ENCODE measurements at places on chromosomes 4 and X.

GRCh38 chrX:11430271-11430670 is 137.1 kb downstream of the AMELX start:
- DNase-seq = no peak

DNA sequence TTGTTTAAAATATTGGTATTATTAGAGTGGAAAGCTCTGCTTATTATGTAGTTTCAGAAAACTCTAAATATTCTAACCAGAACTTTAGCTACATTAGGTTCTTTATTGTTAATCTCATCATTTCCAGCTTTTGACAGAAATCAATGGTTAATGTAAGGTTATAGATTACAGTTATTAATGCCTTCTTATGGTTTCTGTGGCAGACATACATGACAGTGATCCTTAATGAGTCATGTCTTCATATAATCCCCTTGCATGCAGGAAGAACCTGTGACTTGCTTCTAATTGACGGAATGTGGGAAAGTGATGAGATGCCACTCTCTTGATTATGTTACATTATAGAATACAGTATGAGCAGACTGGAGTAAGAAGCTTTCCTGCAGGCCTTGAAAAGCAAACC is 23.5 kb downstream of the KLHL8 start:
- no peak for DNase-seq

DNA sequence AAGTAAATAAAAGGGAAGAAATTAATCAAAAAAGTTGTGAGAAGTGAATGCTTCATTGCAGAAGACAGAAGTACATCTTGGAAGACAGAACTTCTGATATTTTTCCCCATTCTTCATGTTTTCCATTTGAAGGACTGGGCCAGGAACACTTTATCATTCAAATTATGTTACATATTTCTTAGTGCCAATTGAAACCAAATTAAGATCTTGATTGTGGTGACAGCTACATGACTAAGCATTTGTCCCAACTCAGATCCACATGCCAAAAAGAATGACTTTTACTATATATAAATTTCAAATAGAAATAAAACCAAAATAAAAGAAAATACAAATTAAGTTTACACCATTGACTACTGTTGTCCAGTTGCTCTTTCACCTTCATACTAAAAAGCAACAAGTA is 14.0 kb upstream of the FGF5 start:
- no peak for DNase-seq

- DNase-seq = no peak
Measured at GRCh38 chr4:79025170-79025569, 85.9 kb upstream of the PAQR3 start.

GRCh38 chrX:54423161-54423888 is 16.9 kb upstream of the TSR2 start:
- no peak for DNase-seq

- DNase-seq = no peak
Measured at GRCh38 chr4:8050555-8051206, 107.9 kb downstream of the ABLIM2 start.

GRCh38 chr4:94595880-94596483 is 144.2 kb downstream of the PDLIM5 start:
- peak; percentile 14 for DNase-seq

DNA sequence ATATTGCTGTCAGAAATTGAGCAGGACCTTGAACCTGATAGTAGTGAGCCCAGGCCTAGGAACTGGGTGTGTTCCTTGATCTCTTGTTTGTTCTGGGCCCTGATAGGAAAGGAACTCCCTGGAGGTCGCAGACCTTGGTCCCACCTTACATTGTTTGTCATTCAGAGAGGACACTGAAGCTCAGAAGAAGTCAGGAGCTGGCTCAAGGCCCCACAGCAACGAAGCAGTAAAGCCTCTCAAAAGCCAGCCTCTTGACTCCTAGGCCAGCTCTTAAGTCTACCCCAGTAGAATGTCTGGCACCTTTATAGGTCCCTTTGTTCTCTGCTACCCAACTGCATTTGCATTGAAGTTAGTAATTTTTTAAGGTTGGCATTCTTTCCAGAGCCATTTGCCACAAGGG is 46.8 kb downstream of the MAMLD1 start:
- no peak for DNase-seq

GRCh38 chrX:53813670-53814440 is 127.3 kb upstream of the HUWE1 start:
- no peak for DNase-seq

DNA sequence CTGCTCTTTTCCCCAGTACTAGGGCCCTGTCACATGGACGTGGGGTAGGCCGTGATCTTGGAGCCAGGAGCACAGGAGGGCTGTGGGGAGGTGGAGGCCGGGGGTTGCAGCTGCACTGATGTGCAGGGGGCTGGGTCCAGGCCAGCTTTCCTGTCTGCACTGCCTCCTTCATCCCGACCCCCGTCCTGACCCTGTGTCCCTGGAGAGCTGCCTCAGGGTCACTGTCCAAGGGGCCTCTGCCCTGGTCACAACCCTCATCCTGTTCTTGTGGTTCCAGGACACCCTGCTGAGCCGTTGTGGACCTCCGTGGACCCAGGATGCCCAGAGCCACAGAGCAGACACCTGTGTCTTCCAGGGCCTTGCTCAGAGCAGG is 91.7 kb upstream of the ADRA2C start:
- no peak for DNase-seq

DNA sequence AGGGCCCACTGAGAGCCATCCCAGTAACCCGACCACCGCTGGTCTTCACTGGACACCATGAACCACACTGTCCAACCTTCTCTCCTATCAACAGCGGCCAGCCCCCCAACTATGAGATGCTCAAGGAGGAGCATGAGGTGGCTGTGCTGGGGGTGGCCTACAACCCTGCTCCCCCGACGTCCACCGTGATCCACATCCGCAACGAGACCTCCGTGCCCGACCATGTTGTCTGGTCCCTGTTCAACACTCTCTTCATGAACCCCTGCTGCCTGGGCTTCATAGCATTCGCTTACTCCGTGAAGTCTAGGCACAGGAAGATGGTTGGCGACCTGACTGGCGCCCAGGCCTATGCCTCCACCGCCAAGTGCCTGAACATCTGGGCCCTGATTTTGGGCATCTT is 423.8 kb upstream of the EPHA5 start:
- DNase-seq = no peak

DNA sequence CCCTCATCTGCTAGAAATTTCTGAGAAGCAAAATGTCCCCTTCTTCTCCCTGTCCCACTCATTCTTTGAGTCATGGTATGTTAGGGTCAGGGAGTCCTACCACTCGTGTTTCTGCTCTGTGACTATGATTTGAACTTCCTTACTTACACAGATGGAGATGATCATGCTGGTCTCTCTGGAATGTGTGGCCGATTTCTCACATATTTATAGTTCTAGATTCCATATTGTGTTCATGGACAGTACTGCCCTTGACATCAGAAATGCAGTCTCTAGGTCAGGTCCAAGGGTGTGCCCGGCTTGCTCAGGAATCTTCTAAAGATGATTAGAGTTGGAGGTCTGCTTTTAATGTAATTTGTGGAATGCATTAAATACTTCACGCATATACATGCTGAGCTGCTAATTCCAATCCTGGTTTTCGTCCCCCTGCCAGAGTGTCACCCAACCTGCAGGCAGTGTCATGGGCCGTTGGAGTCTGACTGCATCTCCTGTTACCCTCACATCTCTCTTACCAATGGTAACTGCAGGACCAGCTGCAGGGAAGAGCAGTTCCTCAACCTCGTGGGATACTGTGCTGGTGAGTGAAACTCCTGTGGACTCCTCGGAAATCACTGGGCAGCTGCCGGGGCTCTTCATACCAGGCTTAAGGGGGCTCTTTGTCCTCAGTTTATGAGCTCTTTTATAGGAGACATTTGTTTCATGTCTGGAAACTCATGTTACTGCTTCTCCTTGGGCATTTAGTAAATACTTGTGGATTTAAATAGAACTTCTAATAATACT is 214.1 kb upstream of the ANXA3 start:
- no peak for DNase-seq

GRCh38 chr4:185464887-185465286 is 6.6 kb downstream of the CCDC110 start:
- no peak for DNase-seq

- no peak for DNase-seq
Measured at GRCh38 chr4:123921339-123921738, 524.7 kb downstream of the SPRY1 start.

- no peak for DNase-seq
Measured at GRCh38 chr4:121876070-121876469, 5.8 kb upstream of the BBS7 start.

DNA sequence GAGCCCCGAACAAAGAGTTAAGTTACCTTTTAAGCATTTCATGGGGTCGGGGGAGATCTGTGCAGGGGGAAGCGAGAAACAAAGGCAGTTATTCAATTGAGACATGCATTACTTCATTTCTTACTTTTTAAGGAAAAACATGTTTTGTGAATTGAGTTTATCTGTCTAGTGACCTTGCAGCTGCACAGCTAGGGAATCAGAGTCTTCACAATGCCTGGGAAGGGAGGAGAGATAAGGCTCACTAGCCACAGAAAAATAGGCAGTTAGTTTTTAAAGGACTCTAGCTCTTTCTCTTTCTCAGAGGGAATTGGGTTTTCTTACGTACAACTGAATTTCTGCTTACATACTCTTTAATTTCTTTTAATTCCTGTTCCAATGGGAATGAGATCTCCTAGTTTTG is 26.2 kb upstream of the ZBTB33 start:
- no peak for DNase-seq

DNA sequence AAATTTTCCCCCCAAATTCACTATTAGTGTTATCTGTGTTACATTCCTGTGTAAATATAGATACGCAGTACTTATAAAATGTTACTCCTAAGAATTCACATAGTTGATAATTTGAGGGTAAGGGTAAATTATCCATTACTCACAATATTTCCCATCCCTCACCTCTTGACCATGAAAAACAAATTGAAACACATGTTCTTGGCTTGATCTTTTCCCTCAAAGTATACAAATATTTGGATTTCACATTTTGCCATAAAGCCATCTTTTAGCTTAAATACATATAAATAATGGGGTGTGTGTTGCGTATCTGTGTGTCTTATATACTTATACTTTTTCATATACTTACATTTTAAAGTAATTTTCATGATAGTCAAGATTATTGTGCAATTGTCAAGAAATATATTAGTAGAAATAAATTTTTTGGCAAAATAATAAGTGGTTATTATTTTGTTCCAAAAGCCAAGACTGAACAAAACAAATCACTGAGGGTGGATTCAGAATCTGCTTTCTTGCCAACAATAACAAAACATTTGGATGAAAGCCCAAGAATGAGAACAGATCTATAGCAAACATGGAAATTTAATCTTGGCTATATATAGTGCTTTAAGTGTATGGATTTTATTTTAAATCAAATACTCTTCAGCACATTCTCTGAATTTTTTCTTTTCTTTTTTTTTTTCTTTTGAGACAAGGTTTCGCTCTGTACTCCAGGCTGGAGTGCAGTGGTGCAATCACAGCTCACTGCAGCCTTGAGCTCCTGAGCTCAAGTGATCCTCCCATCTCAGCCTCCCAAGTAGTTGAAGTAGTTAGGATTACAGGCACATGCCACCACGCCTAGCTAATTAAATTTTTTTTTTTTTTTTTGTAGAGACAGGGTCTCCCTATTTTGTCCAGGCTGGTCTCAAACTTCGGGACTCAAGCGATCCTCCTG is 48.5 kb upstream of the PRSS48 start:
- no peak for DNase-seq

GRCh38 chr4:52588097-52588496 is 71.0 kb downstream of the USP46 start:
- no peak for DNase-seq

DNA sequence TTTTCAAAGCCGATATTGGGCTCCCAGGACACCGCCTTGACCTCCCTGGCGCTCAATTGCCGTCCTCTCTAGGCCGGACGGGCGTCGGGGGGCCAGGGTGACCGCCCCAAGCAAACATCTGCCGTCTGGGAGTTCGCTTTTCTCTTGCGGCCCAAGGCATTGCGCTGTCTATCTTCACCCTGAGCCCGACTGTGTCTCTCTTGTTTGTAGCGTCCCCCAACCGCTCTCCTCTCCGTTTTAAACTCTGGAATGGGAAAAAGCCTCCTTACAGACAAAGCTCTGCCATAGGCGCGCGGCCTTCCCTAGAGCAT is 551 bp upstream of the ARX start:
- no peak for DNase-seq

- DNase-seq = peak; percentile 73
Measured at GRCh38 chr4:139419388-139419914, 34.5 kb upstream of the RAB33B start.

GRCh38 chrX:110277609-110278008 is 40.3 kb downstream of the AMMECR1 start:
- no peak for DNase-seq

DNA sequence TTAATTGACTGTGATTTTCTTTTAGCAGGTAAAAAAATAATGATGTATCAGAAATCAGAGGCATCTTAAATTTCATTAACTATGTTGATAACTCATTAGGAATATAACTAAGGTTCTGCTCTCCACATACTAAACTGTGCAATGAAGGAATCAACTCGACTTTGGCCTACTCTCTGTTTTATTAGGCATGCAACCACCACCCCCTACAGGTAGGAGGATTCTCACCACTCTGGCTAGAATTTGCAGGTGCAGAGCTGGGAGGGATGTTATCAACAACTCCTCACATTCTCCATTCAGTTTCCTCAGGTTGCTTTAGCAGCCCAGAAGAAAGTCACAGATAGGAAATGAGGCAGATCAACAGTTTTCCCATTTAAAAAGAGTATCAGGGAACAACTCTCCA is 160.1 kb downstream of the COX18 start:
- no peak for DNase-seq

GRCh38 chr4:108742451-108743420 is 20.1 kb downstream of the ETNPPL start:
- no peak for DNase-seq

DNA sequence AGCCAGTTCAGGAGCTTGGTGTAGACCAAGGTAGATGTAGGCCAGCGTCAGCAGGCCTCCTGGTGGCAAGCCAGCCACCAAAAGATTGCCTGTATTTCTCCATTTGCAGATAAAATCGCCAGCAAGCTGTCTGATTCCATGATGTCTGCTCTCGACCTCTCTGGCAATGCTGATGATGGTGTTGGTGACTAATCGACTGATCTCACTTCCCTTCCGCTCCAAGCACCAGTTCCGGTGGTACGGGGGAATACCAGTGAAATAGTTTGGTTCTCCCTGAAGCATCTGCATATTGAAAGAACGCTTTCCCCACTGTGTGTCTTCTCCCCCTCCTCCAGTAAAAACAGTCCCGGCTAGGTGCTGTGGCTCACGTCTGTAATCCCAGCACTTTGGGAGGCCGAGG is 30.4 kb downstream of the GNL3L start:
- DNase-seq = no peak

DNA sequence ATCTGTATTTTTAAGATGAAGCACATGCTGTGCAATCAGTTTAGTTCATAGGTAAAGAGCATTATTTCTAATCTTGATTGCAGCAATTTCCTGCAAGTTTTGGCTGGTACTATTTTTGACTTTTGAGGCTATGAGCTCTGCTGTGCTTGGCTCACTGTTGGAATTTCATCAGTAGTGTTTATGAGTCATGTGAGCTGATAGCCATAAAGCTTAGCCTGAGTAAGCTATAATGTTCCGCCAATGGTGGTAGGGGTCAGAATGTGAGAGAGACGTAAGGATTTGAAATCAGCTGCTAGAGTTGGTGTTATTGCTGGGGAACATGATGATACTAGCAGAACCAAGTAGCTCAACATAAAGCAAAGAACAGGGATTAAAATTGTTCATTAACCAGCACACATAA is 590.9 kb upstream of the GNPDA2 start:
- peak; percentile 23 for DNase-seq

- no peak for DNase-seq
Measured at GRCh38 chrX:110175146-110175545, 142.7 kb downstream of the AMMECR1 start.

All from non-pigmented ciliary epithelial cell (primary cell).